ENCODE measurements at places on chromosomes 13 and 19.

DNA sequence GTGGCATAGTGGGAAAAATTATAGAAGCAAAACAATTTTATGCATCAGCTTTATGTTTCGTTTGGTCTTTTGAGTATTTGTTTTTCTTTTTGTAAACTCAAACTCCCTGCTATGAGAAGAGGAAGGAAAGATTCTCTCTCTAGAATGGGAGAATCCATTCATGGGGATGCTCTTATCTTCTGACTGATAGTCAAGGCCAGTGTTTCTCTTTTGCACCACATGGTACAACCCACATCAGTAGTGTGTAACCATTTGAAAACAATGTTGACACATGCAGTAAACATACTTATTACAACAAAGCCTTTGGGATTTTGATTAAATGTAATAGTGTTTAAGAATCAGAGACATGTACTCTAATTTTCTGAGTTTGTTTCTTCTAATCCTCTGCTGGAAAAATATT is 490.5 kb downstream of the MYO16 start:
- DNase-seq: no peak

DNA sequence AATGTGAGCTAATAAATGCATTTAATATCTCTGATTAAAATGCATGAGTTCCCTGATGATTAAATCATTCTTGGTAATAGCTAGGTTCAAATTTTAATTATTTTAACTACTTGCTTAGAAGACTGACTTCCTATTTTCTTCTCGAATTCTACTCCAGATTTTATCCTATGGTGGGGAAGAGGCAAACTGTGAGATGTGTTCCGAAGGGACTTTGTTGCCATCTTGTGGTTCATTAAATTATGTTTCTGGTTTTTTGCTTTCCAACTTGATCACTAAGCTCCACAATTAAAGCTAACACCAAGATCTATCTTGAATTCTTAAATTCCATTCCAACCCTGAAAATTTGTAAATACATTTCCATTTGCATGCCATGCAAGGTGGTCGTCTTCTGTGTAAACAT is 538.4 kb upstream of the PCDH20 start:
- DNase-seq: no peak

DNA sequence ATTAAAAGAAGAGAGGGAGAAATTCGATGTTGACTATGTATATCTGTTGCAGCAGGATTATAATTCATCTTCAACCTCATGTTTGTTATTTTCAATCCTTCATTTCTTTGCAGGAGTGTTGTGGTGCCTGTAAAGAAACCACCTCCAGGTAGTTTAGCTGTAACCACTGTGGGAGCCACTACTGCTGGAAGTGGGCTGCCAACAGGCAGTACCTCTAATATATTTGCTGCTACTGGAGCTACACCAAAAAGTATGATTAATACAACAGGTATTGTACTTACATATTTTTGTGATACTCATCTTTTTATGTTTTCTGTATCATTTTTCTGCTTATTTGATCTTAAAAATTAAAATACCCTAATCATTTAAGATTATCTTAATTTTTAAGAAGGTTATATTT is 266.5 kb downstream of the NBEA start:
- no peak for DNase-seq

- no peak for DNase-seq
Observed at GRCh38 chr13:81609335-81609734, 1268.4 kb upstream of the SPRY2 start.

- no peak for DNase-seq
Observed at GRCh38 chr13:87333599-87333998, 337.6 kb upstream of the SLITRK5 start.

- DNase-seq: no peak
Observed at GRCh38 chr19:7734220-7735203, 2.6 kb upstream of the CLEC4G start.

GRCh38 chr13:50162001-50162400 is 146.8 kb downstream of the KCNRG start:
- no peak for DNase-seq

- no peak for DNase-seq
Observed at GRCh38 chr13:22592515-22592914, 588.3 kb upstream of the SGCG start.

Data from immature natural killer cell (primary cell).